ENCODE measurements at places on chromosomes 7 and 10. TPM values are rescaled to one million over a fixed set of nuclear protein-coding genes. Genes with fewer than 3 reads are reported as not detected.

- no peaks in the 10 kb centered on the region for H3K36me3 ChIP-seq
- H3K27me3 ChIP-seq = no peaks in the 10 kb centered on the region
- no peak overlapping the region for H3K4me3 ChIP-seq
Measured at GRCh38 chr10:69710008-69710888, 80.2 kb downstream of the FAM241B start.

DNA sequence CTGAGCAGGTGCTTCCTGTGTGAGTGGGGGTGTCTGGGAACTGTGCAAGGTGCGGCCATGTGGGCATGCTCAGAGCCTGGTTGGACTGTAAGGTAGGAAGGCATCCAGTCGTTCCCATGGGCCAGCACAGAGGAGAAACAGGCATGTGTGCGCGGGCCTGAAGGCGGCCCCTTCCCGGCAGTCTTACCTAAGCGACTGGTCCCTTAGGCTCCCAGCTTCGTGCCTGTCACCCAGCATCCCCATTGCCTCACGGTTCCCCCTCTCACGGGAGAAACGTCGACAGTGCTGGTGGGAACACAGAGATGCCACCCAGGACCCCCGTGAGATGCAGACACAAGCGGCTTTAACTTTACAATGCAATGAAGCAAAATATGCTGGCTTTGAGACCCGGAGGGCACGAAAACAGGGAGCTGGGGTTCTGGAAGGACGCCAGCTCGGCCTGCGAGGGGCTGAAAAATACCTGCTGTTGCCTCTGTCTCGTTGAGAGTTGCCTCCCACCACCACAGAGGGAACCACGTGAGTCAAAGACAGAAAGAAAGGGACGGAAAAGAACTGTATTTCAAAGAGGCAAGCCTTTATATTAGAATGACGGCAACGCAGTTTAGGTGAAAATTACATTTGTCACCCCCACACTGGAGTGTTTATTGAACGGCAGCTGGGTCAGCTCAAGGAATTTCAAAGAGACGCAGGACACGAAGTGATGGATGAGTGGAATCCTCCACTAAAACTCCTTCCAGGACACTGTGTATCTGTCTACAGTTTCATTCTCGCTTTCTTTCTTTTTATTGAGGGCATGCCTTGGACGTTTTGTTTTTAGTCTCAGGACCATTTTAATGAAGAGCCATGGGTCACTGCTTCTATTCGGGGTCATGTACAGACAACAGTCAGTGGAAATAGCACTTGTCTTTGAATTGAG, 128.4 kb downstream of the DNAJB6 start:
- no peaks in the 10 kb centered on the region for H3K4me1 ChIP-seq
- H3K36me3 ChIP-seq = no peaks in the 10 kb centered on the region
- H3K27me3 ChIP-seq = peaks cover 5% of the 10 kb centered on the region
- DNase-seq = no peak
- no peak overlapping the region for H3K4me3 ChIP-seq

GRCh38 chr10:82618007-82618406, 743.0 kb downstream of the NRG3 start:
- no peak overlapping the region for H3K4me3 ChIP-seq
- DNase-seq = no peak
- H3K27me3 ChIP-seq = no peaks in the 10 kb centered on the region
- no peaks in the 10 kb centered on the region for H3K4me1 ChIP-seq

DNA sequence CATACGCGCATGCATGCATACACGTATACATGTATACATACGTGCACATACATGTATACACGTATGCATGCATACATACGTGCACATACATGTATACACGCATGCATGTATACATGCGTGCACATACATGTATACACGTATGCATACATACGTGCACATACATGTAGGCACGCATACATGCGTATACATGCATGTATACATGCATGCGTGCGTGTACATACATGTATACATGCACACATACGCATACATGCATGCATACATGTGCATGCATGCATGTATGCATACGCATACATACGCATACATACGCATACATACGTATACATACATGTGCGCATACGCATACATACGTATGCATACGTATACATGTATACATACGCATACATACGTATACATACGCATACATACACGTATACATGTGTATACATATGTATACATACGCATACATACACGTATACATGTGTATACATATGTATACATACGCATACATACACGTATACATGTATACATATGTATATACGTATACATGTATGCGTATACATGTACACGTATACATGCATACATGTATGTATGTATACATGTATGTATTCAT, 19.0 kb upstream of the MTURN start:
- H3K4me3 ChIP-seq = no peak overlapping the region
- H3K27me3 ChIP-seq = no peaks in the 10 kb centered on the region
- H3K36me3 ChIP-seq = no peaks in the 10 kb centered on the region
- H3K4me1 ChIP-seq = no peaks in the 10 kb centered on the region
- H3K27ac ChIP-seq = no peak overlapping the region

Gene VWA2
- total RNA-seq = 6.1 TPM

Gene MKX
- 0.05 TPM for total RNA-seq

Gene CFAP58
- 0.19 TPM for total RNA-seq

Gene ASB15
- not detected for total RNA-seq

All from pancreas (tissue), 10 donors.